ENCODE measurements at places on chromosomes 5 and 9. TPM values are rescaled to one million over a fixed set of nuclear protein-coding genes. Genes with fewer than 3 reads are reported as not detected.
A peak's percentile ranks its signal among the peaks of the same experiment; 100 is the strongest.

DNA sequence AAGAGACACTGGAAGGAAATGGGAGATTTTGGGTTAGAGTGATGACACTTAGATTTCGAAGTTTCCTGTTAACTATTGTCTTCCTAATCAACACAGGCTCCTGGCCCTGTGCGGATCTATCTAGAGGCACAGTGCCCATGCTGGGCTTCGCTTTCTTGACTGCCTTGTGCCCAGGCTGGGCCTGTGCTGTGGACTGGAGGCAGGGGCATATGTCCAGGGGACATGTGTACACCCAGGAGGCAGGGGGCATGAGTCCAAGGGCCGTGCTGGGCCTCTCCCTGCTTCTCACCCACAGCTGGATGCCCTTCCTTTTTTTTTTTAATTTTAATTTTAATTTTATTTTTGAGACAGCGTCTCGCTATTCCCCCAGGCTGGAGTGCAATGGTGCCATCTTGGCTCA, 37.6 kb downstream of the EHMT1 start:
- DNase-seq = no peak

DNA sequence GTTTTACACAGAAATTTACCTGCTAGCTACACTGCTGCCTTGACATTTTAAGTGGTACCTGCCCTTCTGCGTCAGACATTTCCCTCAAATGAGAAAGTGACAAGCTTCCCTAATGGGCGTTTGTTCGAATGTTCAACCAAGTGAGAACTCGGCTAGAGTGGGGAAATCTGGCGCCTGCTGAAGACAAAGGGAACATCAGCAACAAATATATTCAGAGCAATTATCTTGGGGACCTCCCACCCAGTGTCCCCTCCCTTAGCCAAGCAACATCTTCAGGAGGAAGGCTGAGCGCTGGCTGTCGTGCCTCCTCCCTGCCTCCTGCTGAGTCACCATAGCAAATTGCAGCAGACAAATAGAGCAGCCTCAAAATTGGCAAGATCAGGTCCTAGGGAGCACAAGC, 57.1 kb downstream of the MFAP3 start:
- DNase-seq = no peak

- DNase-seq = peak; percentile 72
Observed at GRCh38 chr5:111278858-111279504, 54.8 kb downstream of the CAMK4 start.

GRCh38 chr9:108864446-108864845, 2.4 kb downstream of the ACTL7A start:
- DNase-seq = no peak

GRCh38 chr5:133846478-133847226, 121.8 kb downstream of the C5orf15 start:
- no peak for DNase-seq

GRCh38 chr5:60504342-60504741, 195.6 kb downstream of the DEPDC1B start:
- no peak for DNase-seq

Gene CATSPER3
- 0.52 TPM for total RNA-seq

GRCh38 chr5:124235576-124235975, 510.9 kb downstream of the ZNF608 start:
- DNase-seq = no peak

GRCh38 chr5:141411575-141411974, 1.2 kb upstream of the PCDHGA10 start:
- no peak for DNase-seq

- DNase-seq = no peak
Observed at GRCh38 chr5:97143704-97144103, 1.3 kb upstream of the LIX1 start.

GRCh38 chr5:139751236-139751635, 44.4 kb upstream of the PSD2 start:
- no peak for DNase-seq

DNA sequence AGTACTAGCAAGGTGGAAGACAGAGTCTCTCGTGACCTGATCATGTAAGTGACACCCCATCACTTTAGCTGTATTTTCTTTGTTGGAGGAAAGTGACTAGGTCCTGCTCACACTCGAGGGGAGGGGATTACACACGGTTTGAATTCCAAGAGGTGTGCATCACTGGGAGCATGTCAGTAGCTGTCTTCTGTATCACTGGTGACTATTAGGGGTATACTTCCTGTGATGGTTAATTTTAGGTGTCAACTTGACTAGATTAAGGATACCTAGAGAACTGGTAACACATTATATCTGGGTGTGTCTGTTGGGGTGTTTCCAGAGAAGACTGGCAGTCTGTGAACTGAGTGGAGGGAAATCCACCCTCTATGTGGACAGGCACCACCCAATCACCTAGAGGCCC, 22.5 kb downstream of the FOXD1 start:
- no peak for DNase-seq

- no peak for DNase-seq
Observed at GRCh38 chr5:132592521-132592920, 35.7 kb downstream of the RAD50 start.

- no peak for DNase-seq
Observed at GRCh38 chr5:128708841-128709240, 170.8 kb upstream of the FBN2 start.

Gene SLC25A2
- not detected for total RNA-seq

Gene GRXCR2
- not detected for total RNA-seq

DNA sequence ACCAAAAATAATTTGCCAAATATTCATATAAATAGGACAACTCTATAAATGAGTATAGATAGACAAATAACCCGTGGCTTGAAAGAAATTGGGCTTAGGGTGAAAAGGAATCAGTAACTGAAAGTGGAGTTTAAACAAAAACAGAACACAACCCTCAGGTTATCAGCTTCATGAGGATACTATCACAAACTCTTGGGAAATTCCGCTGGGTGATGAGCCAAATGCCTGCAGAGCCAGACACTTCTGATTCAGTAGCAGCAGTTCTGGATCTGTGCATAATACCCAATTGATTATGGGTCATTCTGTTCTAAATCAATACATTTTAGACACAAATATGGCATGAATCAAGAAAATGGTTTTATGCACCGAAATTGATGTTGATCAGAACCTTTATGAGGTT, 72.4 kb downstream of the CAMK4 start:
- DNase-seq = no peak

DNA sequence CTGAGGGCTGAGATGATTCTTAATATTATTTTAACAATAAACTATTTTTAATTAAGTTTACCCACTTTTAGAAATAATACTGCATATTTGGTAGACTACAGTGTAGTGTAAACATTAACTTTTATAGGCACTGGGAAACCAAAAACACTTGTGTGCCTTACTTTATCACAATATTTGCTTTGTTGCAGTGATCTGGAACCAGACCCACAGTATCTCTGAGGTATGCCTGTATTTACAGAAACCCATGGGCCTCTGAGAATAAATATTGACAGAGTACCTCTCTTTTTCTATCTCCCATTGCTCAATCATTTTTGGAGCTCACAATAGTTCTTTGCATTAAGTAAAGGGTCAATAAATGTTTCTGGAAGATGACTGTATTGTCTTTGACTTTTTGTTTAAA, 73.3 kb downstream of the SLCO4C1 start:
- no peak for DNase-seq

DNA sequence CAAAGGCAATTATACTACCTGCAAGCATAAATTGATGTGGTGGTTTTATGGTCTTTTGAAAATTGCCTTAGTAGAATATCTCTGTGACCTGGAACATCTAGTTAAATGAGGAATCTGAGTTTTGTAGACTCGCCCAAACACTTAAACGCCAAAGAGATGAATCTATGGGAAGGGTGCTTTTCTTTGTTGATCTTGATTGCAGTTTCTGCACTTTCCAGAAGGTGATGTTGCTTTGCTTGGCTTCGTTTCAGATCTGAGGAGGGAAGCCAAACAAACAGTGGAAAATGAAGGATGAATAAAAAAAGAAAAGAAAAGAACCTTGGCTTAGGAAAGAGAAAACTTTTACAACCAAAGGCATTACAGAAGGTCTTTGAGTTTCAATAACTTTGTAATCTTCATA, 1021.2 kb downstream of the NR2F1-AS1 start:
- DNase-seq = no peak

Gene SHC3
- 5.7 TPM for total RNA-seq

DNA sequence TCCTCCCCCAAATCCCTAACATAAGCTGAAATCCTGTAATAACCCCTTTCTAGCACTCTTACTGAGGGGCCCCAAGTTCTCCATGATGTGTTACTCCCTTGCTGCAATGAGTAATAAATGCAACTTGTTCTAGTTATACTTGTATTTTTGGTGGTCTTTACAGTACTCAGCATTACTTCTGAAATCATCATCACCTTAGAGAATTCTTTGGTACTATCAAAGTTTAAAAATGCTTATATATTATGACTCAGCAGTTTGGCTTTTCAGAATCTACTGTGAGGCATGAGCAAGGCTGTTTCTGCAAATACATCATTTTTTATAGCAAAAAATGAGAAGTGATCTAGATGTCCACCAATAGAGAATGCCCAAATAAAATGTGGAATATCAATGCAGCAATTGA, 20.7 kb upstream of the ROPN1L start:
- no peak for DNase-seq

DNA sequence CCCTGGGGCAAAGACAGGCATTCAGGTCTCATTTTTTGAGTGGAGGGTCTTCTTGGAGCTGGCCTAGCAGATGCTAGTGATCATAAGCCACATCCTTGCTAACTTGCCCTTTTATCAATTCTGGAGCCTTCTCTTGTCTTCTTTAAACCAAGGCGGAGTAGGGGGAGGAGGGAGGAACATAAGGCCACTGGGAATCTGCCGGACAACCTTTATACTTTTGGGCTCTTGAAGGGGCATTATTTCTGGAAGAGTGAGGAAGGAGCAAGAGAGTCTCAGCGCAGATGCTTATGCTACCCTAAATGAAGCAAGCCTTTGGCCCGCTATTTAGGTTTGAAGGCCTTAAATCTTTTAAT, 2.0 kb downstream of the TMEFF1 start:
- DNase-seq = no peak

Gene CCDC180
- 8.2 TPM for total RNA-seq

GRCh38 chr9:16809912-16810610, 60.4 kb downstream of the BNC2 start:
- no peak for DNase-seq

- DNase-seq = no peak
Observed at GRCh38 chr9:104923740-104924139, 4.2 kb downstream of the ABCA1 start.

Gene PCDHB12
- 2.0 TPM for total RNA-seq

GRCh38 chr5:102270036-102270435, 26.0 kb downstream of the SLCO4C1 start:
- DNase-seq = no peak

Gene PURA
- 34.6 TPM for total RNA-seq

DNA sequence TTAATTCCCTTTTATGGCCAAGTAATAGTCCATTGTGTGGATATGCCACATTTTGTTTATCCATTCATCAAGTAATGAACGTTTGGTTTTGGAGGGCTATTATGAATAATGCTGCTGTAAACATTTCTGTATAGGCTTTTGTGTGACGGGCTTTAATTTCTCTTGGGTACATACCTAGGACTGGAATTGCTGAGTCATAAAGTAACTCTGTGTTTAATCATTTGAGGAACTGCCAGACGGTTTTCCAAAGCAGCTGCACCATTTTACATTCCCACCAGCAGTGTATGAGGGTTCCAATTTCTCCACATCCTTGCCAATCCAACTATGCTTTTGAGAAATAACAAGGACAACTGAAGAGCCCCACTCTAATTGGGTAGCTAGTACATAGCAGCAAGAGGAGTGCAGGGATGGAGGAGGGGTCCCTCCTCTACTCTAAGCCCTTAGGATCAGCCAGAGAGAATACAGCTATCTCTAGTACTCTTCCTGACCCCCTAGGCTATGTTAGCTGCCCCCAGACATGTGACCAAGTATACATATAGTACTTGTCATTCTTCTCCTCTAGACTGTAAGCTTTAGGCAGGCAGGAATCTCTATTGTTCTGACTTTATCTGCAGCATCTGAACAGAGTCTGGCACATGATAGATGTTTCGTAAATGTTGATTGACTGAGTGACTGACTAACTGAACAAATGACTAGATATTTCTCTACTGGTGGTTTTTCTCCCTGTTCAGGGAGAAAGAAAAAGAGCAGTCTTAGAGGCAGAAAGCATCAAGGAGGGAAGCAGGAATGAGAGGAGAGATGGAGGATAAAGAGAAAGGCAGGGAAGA, 22.1 kb upstream of the MATR3 start:
- peak; percentile 36 for DNase-seq

Gene FGF18
- total RNA-seq = not detected

Gene ADRB2
- total RNA-seq = 4.6 TPM

Gene PDGFRB
- total RNA-seq = 34.2 TPM

Gene SCGB3A2
- total RNA-seq = not detected

DNA sequence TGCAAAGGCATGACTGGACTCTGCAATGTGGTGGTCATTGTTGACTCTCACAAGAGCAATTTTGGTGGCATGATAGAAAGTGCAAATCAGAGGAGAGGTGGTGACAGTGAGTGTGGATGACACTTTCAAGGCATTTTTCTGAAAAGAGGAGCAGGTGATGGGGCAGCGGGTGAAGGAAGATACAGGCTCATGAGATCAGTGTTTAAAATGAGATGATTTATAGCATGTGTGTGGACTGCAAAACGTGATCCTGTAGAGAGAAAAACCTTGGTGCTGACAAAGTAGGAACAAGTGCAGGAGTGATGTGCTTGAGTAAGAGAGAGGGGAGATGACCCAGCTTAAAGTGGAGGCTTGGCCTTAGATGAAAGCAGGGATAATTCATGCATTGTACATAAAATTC, 171.2 kb upstream of the PPP2R2B start:
- DNase-seq = no peak

DNA sequence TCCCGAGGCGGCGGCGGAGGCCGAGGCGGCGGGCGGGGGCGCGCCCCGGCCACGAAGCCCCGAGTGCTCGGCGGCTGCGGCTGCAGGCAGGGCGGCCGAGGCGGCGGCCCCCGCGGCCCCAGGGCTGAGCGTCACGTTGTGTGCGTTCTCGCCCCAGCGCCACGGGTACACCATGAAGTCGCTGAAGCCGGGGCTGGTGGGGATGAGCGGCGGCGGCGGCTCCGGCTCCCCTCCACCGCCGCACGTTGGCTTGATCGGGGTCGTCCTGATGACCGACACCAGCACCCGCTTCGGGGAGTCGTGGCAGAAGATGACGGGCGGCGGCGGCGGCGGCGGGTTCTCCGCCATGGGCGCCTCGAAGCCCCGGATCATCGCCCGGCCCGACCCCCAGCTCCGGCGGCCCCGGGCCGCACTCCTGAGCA, 498 bp downstream of the ZNF367 start:
- peak; percentile 18 for DNase-seq

Gene TIFAB
- not detected for total RNA-seq

GRCh38 chr5:151255621-151256286, 2.8 kb downstream of the GM2A start:
- no peak for DNase-seq

GRCh38 chr9:114098021-114098935, 814 bp downstream of the KIF12 start:
- DNase-seq = peak; percentile 89

- no peak for DNase-seq
Observed at GRCh38 chr9:91884696-91885687, 65.0 kb downstream of the ROR2 start.

- no peak for DNase-seq
Observed at GRCh38 chr9:105662184-105663104, at the start of gene TAL2. Gene TAL2 (plus strand): TSS chr9:105662457. CDS start chr9:105662497, 40 bp downstream.

GRCh38 chr9:83198371-83198770, 135.4 kb upstream of the RASEF start:
- DNase-seq = no peak

GRCh38 chr5:171911152-171911551, 95.3 kb downstream of the FBXW11 start:
- DNase-seq = no peak

Gene LCN12
- 4.9 TPM for total RNA-seq

Gene F12
- 0.33 TPM for total RNA-seq

Gene RMND5B
- 25.7 TPM for total RNA-seq

Data from body of pancreas (tissue), 4 donors.